Tibial nerve (tissue), 4 donors: ENCODE measurements at places on chromosomes 6 and 20.

- H3K27ac ChIP-seq: no peak overlapping the region
- H3K36me3 ChIP-seq: no peaks in the 10 kb centered on the region
- no peak overlapping the region for H3K4me3 ChIP-seq
- DNase-seq: no peak
- H3K27me3 ChIP-seq: no peaks in the 10 kb centered on the region
Observed at GRCh38 chr6:149235130-149235561, 82.4 kb upstream of the TAB2 start.

DNA sequence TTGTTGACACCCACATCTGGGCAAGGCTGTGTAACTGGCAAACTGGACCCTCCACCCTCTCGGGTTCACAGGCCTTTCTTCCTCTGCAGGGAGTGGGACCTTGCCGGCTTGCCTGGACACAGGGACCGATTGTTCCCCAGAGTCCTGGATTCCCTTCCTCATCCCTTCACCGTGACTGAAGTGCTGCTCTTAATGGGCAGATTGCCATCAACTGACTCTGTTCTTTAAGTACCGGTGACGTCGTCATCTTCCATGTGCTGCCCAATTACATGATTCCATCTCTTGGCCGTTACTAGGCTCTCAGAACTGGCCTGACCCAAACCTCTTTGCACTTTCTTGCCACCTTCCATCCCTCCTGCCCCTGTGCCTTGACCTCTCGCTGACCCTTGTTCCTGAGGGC lies 85.4 kb downstream of the EYA4 start:
- no peaks in the 10 kb centered on the region for H3K36me3 ChIP-seq
- H3K27ac ChIP-seq: no peak overlapping the region
- no peaks in the 10 kb centered on the region for H3K27me3 ChIP-seq
- no peak for DNase-seq
- H3K4me1 ChIP-seq: no peaks in the 10 kb centered on the region

GRCh38 chr6:127971386-127971785 lies 70.5 kb upstream of the THEMIS start:
- no peak overlapping the region for H3K4me3 ChIP-seq
- H3K36me3 ChIP-seq: no peaks in the 10 kb centered on the region
- H3K4me1 ChIP-seq: no peaks in the 10 kb centered on the region
- no peaks in the 10 kb centered on the region for H3K27me3 ChIP-seq
- no peak for DNase-seq

DNA sequence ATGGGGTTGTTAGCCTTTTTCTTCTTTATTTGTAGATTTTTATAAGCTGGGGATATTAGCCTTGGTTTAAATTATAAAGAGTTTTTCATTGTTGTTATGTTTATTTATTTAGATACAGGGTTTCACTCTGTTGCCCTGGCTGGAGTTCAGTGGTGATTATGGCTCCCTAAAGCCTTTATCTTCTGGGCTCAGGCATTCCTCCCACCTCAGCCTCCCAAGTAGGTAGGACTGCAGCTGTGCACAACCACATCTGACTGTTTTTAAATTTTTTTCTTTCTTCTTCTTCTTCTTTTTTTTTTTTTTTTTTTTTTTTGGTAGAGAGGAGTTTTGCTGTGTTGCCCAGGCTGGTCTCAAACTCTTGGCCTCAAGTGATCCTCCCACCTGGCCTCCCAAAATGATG lies 80.9 kb downstream of the UBE3D start:
- H3K4me1 ChIP-seq: no peaks in the 10 kb centered on the region
- DNase-seq: no peak
- H3K36me3 ChIP-seq: no peaks in the 10 kb centered on the region
- no peak overlapping the region for H3K27ac ChIP-seq
- no peak overlapping the region for H3K4me3 ChIP-seq
- H3K27me3 ChIP-seq: no peaks in the 10 kb centered on the region

DNA sequence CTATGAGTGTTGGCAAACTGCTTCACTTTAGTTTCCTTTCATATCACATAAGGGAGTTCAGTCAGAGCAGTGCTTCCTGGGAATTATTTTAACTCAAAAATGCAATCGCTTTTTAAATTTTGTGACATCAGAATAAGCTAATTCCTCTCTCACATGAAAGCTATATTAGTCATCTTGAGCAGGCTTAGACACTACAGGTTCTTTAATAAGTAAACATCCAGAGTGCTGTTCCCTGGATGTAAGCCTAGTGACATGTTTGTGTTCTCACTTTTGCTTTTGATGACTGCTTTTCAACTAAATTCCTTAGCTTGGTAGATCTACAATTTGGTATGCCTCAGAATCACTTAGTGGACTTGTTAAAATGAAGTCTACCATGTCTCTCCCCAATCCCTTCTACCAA lies 252.7 kb upstream of the POU3F2 start:
- no peaks in the 10 kb centered on the region for H3K4me1 ChIP-seq
- no peak overlapping the region for H3K4me3 ChIP-seq
- no peaks in the 10 kb centered on the region for H3K36me3 ChIP-seq
- no peak overlapping the region for H3K27ac ChIP-seq

DNA sequence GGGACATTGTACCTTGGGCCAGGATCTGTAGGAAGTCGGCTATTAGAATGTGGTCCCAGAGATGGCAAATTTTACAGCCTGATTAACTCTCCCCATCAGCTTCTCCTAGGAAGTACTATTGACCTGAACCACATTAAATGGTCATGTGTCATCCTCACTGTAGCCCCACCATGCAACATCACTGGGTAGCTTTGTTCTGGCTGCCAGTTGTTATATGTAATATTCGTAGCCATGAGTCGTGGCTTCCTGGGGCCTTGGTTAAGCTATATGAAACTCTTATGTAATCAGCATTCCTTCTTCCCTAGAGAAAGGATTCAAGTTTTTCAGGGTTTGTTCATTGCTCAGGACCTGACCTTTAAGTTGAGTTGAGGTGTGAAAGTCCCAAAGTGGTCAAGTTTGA lies 125.7 kb downstream of the ANKS1A start:
- no peaks in the 10 kb centered on the region for H3K27me3 ChIP-seq
- no peak for DNase-seq
- peak overlapping the region; percentile 98 for H3K27ac ChIP-seq
- H3K4me3 ChIP-seq: no peak overlapping the region

DNA sequence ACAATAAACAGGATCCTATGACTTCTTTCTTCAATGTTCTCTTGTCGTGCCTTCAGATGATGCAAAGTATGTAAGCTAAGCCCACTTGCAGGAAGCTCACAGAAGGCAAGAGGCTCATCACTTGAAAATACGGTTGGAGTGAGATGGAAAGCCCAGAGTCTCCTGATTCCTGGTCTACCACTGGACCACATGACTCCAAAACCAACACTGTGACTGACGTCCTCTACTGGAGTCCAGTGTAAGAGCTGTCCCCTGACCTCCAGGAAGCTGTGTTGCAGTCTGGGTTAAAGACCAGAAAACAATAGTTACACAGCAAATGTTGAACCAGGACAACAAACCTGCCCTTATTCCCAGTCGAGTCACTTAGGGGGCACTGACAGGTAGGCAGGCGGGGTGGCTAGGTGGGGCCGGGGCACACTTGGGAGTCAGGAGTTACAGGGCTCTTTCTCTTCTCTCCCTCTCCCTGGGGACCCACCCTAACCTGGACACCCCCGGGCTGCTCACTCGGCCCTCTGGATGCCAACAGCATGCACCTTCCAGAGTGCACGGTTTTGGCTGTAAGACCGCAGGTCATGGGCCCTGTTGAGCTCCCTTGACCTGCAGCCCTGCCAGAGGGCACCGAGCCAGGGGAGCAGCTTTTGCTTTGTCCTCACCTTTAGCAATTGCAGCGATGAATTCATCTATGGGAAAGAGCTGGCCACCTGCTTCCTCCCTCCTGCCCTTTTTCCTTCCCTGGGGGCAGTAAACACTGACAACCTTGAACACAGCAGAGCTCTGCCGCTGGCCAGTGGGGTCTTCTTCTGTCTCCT lies 7.4 kb downstream of the PCK1 start:
- H3K27me3 ChIP-seq: peaks cover 16% of the 10 kb centered on the region
- H3K36me3 ChIP-seq: no peaks in the 10 kb centered on the region
- no peak overlapping the region for H3K4me3 ChIP-seq
